ENCODE measurements at places on chromosomes 5 and 9.

DNA sequence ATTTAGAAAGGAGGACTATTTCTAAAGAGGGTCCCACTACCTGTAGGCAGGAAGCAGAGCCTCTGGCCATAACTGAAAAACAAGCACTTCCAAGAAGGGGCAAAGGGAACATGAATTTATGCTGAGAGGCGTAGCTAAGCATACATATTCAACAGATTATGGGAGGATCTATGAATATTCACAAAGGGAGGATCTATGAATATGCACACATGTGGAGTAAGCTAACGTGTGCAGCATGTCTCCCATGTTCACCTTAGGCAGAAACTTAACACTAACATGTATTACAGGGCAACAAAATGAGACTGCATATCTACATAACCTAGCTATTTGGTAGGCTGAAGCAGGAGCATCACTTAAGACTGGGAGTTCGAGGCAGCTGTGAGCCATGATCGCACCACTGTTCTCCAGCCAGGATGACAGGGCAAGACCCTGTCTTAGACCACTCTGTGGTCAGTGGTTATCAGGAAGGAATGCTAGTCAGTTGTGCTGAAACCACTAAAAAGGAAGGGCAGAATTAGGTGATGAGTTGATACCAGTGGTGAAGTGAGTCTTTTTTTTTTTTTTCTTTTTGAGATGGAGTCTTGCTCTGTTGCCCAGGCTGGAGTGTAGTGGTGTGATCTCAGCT, 20.8 kb downstream of the FXN start:
- no peak for DNase-seq

- peak; percentile 9 for DNase-seq
Measured at GRCh38 chr5:78467752-78468357, 107.4 kb downstream of the SCAMP1 start.

- no peak for DNase-seq
Measured at GRCh38 chr5:157735991-157736390, 4.8 kb downstream of the THG1L start.

DNA sequence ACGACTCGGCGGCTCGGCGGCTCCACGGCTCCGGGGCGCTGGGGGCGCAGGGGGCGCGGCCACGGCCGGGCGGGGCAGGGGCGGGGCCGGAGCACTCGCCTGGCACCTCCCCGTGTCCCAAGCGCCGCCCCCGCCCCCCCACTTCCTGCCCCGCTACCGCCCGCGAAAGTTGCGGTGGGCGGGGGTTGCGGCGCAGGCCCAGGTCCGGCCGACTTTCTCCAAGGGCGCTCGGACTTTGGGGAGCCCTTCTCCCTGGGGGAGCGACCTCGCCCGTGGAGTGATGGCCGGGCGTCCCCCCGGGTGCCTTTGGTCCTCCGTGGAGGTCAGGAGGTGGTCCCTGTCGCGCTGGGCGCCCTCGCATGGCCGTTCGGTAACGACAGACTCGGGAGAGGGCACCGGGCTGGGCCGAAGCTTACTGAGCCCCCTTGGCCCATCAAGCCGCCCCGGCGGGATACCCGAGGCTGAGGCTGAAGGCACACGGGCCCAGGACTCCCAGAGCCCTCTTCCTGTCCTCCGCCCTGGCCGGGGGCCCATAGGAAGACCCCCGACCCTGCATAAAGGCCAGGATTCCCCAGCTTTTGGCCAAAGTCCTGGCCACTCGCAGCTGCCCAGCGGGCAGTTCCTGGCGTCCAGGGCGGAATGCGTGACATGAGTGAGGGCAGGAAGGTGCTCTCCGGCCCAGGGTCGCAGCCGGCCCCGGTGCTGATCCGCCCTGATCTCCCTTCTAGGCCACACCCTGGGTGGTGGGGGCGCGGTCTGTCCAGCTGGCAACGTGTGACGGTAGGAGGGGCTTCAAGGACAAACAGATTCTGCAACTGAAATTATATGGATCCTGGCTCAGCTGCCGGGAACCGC, 883 bp upstream of the VAV2 start:
- DNase-seq: peak; percentile 77

DNA sequence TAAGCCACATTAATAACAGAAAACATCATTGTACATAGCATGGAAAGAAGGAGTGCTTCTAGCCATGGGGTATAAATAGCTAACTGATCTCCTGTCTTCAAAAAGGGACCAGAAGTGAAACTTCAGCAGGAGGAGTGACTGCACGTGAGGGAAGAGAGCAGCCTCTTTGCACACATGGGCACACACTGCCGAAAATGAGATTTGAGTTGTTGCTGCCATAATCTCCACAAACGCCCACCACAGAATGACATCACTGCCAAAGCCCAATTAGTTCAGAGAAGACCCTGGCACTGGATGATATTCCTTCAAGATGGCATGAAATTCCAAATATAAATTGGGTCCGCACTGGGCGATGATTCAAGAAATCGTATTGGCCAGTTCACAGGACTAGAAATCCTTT, 238.9 kb upstream of the NR4A3 start:
- no peak for DNase-seq

- DNase-seq: no peak
Measured at GRCh38 chr5:151465476-151465875, 18.1 kb downstream of the SLC36A1 start.

GRCh38 chr5:126370796-126371718, 52.2 kb upstream of the GRAMD2B start:
- DNase-seq: no peak

GRCh38 chr9:85042981-85043647, 373.6 kb downstream of the NTRK2 start:
- no peak for DNase-seq

DNA sequence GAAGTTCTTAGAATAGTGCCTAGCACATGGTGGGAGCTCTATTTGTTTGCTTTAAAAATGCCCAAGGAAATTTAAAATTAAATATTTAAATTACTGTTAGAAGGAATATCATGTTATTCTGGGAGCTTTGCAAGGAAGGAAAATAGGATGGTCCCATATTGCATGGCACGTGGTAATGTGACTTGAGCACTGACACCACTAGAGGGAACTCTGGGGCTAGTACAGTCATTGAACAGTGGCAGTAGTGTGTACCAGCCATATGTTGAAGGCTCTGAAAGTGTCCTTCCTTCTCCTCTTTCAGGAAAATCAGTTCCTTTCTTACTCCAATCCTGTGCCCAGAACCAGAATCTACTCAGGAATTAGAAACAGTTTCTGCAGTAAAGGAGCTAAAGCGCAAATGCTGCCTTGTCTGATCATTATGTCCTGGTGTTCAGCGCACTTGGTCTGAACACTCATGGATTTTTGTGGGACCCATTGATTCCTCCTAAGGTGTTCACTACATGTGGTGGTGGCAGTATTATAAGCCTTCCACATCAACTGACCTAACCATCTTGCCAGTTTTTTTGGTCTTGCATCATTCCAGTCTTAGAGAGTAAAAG, 54.1 kb downstream of the GDA start:
- DNase-seq: no peak

DNA sequence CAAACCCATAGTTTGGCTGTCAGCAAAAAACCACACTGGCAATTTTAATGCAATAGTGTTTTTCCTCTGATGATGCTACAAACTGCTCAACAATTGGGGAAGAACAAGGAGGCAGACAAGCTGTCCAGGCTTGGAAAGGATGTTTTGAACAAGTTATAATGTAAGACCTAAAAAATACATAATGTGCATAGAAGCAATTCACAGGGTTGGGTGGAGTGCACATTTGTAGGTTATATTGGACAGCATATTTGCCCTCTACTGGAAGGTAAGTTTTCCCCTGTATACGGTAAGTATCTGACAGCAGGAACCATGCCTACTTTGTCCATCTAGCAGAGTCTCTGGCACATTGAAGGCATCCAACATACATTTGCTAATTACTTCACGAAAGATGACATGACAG, 114.3 kb upstream of the PUM3 start:
- DNase-seq: no peak

DNA sequence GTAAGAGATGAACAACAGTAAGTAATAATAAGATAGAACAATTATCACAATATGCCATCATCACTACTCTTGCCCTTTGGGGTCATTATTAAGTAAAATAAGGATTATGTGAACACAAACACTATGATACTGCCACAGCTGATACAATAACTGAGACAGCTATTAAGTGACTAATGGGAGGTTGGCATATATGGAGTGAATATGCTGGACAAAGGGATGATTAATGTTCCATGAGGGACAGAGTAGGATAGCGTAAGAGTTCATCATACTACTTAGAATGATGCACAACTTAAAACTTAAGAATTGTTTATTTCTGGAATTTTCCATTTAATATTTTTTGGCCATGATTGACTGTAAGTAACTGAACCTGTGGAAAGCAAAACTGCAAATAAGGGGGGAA, 16.6 kb downstream of the POU5F2 start:
- no peak for DNase-seq

Data from CD4-positive, alpha-beta T cell treated with Interleukin-4 for 1 hour (primary cell).